ENCODE measurements at places on chromosomes 7 and 10.

- DNase-seq = no peak
Measured at GRCh38 chr10:128316925-128317324, 190.7 kb upstream of the MKI67 start.

DNA sequence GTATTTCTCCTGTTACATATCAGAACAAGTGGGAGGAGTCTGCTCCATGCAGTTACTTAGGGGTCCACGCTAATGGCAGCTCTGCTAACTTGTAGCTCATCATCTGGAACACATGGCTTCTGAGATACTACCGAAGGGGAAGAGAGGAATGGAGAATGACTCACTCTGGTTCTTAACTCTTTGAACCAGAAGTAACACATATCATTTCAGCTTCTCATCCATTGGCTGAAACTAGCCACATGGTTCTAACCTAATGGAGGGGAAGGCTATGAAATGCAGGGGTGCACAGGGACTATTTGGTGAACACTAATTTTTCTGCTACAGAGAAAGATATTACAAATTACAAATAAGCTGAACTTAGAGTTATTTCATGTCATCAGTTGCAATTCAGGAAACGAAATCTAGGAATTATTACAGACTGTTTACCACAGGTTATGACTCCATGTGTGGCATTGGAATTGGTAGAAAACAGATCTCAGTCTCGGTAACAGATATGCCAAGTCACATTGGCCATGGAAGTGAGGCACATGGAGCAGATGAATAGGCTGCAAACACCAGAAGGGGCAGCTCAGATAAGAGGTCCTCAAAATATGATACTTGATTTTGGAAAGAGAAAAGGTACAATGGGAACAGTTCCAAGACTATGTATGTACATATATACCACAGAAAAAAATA lies 9.4 kb upstream of the KAT6B start:
- no peak for DNase-seq

DNA sequence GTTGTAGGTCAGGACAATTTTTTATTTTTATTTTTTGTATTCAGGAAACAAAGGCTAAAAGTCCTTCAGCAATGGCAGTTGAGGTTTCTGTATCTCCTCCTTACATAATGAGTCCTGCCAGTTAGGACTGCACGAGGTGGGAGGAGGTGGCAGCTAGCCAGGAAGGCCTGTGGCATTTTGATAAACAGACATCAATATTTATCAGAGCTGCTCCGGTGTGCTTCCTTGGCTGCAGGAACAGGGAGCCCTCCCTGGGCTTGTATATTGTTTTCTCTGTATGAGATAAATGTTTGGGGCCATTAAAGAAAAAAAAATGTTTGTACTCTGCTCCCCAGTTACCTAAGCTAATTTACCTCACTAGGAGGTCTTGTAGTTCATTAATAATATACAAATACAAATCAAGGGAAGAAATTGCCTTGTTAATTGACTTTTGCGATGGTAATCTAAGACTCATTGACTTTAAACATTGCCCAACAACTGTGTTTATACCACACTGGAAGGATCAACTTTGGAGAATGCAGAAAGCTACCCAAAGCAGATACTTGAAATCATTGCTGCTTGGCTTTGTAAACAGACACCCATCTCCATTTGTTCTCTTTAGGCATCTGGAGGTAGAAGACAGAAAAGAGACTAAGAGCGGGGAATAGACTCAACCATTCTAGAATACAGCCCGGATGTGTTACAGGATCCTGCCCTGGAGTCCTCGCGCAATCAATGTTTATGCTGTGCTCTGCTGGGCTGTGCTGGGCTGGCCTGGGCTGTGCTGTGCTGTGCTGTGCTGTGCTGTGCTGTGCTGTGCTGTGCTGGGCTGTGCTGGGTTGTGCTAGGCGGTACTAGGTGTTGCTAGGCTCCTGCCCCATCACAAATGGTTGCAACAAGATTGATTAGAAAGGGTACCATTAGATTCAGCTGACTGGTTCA lies 36.5 kb upstream of the PDZD8 start:
- peak; percentile 28 for DNase-seq

DNA sequence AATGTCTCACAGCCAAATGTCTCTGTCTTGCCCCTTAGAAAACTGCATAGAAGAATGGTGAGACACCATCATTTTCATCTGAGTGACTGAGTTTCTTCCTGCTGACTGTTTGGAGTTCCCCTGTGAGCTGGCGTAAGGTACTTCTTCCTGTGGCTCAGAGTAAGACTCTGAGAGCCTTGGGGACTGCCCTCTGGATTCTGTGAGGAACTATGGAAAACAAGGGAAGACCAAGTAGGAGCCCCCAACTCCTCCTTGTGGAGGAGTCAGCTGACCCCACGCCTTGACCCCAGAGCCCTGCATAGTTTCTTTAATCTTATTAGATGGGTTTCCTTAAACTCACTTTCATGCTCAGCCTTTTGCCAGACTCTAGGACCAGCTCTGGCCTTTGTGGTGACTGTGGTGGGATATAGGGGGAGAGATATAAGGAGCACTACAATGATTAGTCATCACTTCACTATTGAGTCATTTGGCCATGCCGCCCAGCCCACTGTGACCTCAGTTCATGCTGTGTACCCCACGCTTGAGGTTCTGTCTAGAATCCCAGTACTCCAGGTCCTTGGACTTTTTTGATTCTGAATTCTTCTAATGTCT lies 51.8 kb upstream of the FAM133B start:
- DNase-seq = peak; percentile 68

- DNase-seq = peak; percentile 28
Measured at GRCh38 chr7:134724606-134725005, 54.8 kb upstream of the CALD1 start.

DNA sequence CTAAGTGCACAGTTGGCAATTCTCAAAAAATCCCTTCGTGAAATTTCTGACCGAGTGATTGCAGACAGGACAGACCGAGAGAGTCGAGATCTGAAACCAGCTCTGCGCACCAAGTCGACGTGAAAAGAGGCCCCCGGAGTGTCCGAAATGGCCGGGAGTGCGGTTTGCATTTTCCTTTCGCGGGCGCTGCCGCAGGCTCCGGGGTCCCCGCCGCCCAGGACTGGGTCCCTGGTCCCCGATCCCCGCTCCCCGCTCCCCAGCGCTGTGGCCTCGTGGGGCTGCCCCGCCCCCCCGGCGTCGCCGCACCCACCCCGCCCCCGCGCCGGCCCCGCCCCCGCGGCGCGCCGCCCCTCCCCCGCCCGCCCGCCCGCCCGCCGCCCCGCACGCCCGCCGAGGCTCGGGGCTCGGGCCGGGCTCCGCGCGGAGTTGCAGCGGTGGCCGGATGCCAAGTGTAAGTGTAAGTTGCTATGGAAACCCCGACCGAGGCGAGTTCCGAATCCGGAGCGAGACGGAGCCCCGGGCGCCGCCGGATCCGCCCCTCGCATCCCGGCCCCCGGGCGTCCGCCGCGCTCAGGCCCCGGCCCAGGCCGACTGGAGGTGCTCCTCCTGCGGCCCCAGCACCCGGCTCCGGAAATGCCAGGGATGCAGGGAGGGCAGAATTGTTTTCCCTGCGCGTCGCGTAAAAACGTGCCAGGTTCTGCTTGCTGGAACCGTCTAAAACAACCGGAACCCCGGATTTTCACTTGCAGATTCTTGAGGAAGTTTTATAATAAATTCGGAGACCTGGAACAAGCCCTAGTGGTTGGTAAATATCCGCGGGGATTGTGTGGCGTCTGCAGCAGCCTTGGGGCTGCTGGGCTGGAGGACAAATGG lies 4.6 kb downstream of the BMI1 start:
- DNase-seq = peak; percentile 83

DNA sequence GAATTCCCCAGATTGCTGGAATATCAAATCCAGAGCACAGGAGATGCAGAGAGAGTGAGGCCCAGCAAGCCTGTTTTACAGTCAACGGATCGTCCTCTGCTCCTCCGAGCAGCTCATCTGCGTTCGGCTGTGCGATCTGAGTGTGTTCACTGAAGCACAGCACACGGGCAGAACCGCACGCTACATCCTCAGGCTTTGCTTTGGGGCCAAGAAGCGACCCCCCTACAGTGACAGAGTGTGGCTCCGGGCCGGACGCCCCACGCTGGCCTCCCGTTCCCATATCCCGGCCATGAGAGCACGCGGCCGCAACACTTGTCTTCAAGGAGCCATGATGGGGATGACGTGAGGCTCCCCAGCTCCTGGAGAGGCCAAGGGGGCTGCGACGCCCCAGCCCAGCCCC lies 431.4 kb downstream of the DNAJB6 start:
- DNase-seq = no peak

DNA sequence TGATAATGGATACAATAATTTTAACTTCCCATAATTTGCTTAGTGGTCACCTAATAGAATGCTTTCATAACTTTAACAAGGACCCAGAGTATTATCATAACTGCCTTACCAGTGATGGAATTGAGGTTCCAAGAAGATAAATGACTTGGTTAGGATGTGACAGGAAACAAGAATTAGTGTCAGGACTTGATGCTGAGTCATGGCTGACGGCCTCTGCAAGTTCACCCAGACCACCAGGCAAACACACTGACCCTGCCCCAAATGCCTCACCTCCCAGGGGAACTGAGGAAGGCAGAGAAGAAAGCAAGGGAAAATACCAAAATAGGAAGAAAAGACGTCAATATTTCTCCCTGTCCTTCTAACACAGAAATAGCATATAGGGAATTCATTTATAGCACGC lies 636.3 kb downstream of the PARD3 start:
- no peak for DNase-seq

DNA sequence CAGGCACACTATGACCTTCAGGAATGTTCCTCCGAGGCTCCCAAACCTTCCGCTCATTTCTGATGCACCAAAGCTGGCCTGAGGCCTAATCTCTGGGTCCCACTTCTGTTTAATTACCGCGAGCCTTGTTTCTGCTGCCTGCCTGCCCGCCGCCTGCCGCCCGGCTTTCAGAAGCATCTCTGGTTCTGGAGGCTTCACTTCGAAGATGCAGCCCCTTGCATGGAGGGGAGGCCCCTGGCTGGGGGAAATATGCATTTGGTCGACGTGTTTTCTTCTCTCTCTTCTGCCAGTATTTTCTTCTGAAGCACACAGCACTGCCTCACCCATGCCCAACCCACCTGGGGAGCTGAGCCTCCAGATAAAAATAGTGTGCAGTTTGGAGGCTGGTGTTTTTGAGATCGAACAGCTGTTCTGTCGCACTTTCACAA lies 166.9 kb downstream of the PAXIP1 start:
- no peak for DNase-seq

- DNase-seq = peak; percentile 28
Measured at GRCh38 chr10:93378997-93379730, 103.0 kb downstream of the MYOF start.

GRCh38 chr10:114526126-114526503 lies 121.8 kb upstream of the AFAP1L2 start:
- peak; percentile 70 for DNase-seq

- DNase-seq = peak; percentile 63
Measured at GRCh38 chr7:135771961-135772638, 23.5 kb upstream of the FAM180A start.

- peak; percentile 53 for DNase-seq
Measured at GRCh38 chr10:89283025-89283935, 18.6 kb upstream of the IFIT2 start.

- DNase-seq = no peak
Measured at GRCh38 chr10:64116707-64117106, 595.5 kb downstream of the REEP3 start.

DNA sequence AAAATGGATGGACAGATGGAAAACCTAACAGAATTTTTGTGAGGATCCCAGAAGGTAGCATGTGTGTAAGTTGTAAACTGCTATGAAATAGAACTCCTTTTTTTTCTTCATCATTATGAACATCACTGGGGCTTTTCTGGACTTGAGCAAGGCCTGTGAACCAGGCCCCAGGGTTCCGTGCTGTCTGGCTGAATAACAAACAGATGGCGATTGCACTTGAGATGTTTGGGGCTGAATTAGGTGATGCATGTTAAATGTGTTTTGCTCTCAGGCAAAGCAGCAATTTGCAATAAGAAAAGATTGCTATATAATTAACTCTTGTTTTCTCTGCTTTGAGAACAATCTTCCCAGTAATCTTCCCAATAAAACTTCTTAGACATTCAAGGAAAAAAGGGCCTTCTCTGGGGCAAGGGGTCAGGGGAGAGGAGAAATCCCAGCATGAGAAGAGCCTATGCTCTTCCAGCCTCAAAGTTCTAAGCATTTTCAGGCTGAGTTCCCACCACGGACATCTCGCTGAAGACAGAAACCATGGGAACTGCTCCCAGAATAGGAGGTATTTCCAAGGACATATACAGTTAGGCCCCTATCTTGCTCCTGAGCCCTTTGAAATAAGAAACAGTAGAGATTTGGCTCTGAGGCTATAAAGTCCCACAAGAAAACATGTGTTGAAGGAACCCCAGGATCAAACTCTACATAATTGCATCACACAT lies 98.7 kb downstream of the ITIH5 start:
- no peak for DNase-seq

GRCh38 chr10:42933448-42934340 lies 143.2 kb upstream of the RET start:
- peak; percentile 16 for DNase-seq

DNA sequence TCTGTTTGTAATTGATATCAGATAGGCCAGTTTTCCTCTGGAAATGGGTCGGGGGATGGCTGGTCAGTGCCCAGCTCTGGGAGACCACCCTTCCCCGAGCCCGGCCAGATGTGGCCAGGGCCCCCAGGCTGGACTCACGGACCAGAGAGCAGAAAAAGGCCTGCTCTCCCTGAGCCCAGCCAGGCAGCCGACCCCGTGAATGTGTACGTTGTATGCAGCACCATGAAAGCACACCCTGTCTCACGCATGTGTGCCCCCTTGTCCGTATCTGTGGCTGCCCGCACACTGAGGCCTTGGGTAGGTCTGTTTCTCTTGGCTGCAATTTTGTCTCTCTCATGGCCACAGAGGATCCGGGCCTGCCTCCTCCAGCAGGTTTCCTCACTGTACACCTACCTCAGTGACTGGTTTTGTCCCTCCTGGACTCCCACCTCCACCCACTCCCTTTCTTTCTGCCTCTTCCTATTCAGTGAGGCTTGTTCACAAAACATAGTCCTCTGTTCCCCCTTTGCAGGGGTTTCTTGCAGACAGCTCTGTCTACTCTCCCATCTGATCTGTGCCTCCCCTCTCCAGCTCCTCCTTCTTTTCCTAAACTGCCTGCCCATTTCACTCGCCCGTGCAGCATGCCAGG lies 23.6 kb upstream of the ANKRD2 start:
- DNase-seq = no peak

Measured in astrocyte of the hippocampus (primary cell).